T-helper 2 cell (primary cell): ENCODE measurements at places on chromosomes 2 and 18.

GRCh38 chr2:196750291-196750923, 49.1 kb downstream of the GTF3C3 start:
- no peak for DNase-seq

GRCh38 chr2:46339676-46340459, 42.7 kb downstream of the EPAS1 start:
- no peak for DNase-seq

DNA sequence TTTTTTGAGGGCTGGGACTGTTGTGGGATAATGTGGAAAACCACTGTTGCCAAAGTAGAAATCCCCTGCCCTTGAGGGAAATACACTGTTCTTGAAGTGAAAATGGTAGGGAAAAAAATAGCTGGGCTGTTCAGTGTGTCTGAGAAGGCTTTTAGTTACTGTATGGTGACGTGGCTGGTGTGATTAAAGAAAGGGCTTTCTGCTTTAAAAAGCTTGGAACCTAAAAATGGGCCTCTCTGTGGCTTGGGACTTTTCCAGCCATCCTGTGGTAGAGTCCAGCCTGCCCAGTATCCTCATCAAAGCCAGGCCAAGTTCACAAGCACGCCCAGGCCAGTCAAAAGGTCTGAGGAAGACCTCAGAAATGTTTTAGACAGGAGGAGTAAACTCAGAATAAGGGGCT, 6.8 kb downstream of the MGAT5 start:
- DNase-seq, result no peak

- no peak for DNase-seq
Measured at GRCh38 chr2:172846551-172846950, 110.9 kb downstream of the RAPGEF4 start.

- DNase-seq, result no peak
Measured at GRCh38 chr2:218289639-218290315, 2.5 kb downstream of the TMBIM1 start.

- DNase-seq, result no peak
Measured at GRCh38 chr2:96916646-96917543, 47.0 kb upstream of the SEMA4C start.

DNA sequence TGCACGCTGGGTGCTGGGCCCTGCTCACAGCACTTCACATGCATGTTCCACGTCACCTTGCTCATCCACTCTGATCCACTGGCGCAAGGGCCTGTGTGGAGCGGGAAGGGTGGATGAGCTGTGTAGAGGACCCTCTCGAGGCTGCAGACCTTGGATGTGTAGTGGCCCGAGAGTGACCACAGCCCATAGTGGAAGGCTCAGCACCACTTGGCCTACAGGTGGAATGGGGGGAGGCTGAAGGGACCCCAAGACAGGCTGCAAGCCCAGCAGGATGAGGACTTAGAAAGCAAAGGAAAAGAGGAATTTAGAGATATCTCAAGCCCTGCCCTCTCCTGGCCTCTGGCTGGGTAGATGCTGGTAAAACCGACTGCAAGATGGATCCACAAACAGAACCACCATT, 175.9 kb upstream of the COPS8 start:
- DNase-seq, result no peak

- no peak for DNase-seq
Measured at GRCh38 chr2:139790807-139791752, 1010.9 kb upstream of the NXPH2 start.

DNA sequence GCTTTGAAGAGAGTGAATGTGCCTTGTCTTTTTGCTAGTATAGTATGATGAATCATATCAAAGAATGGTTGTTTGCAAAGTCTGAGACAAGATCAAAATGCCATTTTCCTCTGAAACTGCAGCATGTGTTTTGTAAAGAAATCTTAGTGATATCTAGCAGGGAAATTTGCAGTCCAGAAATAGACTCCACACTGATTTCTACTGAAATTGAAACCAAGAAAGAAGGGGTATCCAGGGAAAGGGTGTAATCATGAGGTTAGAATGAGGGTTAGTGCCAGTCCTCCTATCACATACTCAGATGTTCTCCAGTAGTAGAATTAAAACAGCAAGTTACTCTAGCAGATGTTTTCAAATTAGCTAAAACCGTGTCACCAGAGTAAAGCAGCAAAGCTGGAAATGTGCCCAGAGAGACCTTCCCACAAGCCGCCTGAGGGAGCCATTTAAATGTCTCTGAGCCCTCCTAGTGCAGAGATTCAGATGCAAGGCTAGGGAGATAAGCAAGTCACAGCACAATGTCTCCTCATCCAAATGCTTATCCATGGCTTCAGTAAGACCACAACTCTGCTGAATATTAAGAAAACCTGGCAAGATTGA, 4.9 kb downstream of the DLGAP1 start:
- DNase-seq, result no peak

- no peak for DNase-seq
Measured at GRCh38 chr18:34729740-34730355, 19.8 kb downstream of the DTNA start.

GRCh38 chr2:9754532-9754887, 88.8 kb upstream of the TAF1B start:
- DNase-seq, result no peak

- no peak for DNase-seq
Measured at GRCh38 chr2:213010106-213010779, 141.2 kb downstream of the IKZF2 start.

DNA sequence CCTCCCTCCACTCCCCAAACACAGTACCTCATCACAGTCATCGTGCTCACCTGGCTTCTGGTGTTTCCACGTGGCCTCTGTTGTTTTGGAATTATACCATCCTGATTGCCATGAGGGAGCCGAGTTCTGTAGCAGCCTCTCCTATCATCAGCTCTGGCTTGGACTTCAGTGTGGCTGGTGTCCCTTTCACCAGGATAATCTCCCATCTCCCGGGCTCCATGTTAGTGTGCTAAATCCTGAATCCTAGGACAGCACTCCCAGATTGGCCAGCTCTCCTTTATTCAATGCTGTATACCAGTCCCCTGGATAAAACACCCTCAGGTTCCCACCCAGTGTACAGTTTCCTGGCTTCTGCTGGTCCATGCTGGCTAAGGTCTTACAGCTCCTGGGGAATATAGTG, 53.3 kb downstream of the LONRF2 start:
- no peak for DNase-seq

DNA sequence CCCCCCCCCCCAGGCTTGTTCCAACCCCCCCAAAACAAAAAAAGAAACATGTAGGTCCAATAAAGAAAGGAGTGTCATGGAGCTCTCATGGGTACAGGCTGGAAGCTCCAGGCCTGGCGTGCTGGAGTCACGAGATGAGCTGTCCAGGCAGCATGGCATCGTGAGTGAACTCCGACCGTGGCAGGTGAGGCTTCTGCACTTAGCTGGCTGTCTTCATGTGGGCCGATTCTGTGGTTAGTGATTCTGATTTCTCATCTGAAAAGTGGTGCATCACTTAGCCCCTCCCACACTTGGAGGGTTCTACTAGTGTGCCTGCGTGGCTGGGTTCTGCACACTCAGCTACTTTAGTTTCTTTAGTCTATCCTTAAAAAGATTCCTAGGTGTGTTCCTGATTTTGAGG, 126.4 kb upstream of the MGAT5 start:
- DNase-seq, result no peak

DNA sequence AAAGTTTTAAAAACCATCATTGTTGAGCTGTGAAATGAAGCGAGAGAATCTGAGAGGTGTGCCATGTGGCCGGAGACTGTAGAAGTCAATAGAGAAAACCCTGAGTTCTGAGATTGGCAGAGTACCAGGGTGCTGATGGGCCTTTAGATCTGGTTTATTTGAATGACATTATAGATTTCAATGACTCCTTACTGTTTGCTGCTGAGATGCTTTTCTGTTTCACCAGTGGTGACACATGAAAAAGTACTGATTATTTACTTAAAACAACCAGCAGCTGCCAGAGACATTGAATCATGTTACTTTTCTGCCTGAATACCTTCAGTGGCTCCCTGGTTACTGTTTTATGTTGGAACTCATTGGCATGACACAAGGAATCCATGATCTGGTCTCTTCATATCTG, 602.7 kb upstream of the ZNF804A start:
- no peak for DNase-seq

GRCh38 chr2:25855065-25855464, 23.2 kb downstream of the ASXL2 start:
- no peak for DNase-seq

DNA sequence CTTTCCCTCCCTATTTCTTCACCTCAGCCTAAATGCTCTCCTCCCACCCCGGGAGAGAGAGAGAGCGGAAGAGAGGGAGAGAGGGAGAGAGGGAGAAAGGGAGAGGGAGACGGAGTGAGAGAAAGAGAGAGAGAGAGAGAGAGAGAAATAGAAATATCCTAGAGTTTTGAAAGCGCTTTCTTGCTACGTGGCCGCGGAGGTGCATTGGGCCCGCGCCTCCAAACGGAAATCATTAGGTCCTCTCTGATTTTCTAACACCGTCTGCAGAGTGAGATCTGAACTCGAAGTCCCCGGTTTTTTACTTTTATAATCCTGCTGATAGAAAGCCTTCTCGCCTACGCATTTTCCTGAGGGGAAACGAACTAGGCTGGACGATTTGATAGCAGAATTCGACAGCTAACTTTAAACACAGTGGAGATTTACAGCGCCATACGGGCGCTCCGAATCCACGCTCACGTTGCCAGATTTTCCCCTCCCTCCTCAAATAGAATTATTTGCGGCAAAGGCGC, 903 bp upstream of the EVX2 start:
- no peak for DNase-seq

GRCh38 chr2:120902592-120902991, 166.9 kb downstream of the GLI2 start:
- DNase-seq, result no peak

GRCh38 chr2:7730449-7730848, 813.2 kb downstream of the RNF144A start:
- DNase-seq, result no peak

GRCh38 chr2:225008935-225009334, 33.3 kb downstream of the DOCK10 start:
- DNase-seq, result no peak

GRCh38 chr2:236882930-236883329, 202.8 kb upstream of the COPS8 start:
- no peak for DNase-seq

DNA sequence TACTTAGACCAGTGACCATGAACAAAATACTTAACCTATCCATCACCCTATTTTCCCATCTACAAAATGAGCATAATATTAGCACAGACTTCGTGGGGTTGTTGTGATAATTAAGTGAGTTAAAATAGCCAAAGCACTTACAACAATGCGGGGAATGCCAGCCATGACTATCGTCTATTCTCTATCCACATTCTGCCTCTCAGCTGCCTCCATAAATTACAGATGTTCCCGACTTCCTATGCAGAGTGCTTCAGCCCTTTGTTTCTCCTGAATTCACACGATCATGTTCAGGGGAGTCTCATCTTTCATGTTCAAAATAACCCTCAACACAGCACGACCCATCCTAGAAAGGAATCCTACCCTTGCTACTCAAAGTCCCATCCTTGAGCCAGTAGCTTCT, 211.6 kb downstream of the EN1 start:
- DNase-seq, result no peak
